Lung (tissue), 17 donors: ENCODE measurements at places on chromosomes 1 and 21.

- DNase-seq = no peak
Measured at GRCh38 chr1:30637183-30637980, 86.0 kb downstream of the MATN1 start.

DNA sequence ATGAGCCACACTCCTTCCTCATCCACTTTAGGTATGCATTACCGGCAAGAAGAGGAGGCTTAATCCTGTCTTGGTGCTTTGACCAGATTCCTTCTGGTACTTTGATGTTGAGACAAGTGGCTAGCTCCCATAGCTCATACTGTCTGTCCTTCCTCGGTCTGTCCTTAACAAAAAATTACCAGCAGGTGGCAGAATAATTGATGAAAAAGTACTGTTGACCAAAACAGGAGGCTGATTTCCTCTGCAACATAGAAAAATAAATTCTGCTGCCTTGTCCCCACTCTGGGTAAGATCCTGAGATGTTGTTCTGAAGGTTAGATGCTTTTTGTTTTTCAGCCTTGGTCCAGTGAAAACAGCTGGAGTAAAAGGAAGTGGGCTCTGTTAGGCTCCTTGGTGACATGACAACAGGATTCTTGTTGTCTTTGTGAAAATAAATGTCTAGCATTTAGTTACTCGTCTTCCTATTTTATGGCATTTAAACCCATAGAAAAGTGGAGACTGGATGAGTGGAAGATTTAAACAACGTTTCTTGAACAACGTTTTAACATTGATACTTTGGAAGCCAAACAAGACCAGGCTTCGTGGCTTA is 11.2 kb upstream of the HJV start:
- peak; percentile 67 for DNase-seq

GRCh38 chr21:44919913-44920693 is 596 bp downstream of the ITGB2 start:
- DNase-seq = no peak

GRCh38 chr1:20028726-20029125 is 41.3 kb upstream of the PLA2G5 start:
- DNase-seq = no peak

GRCh38 chr1:212481438-212481767 is 48.7 kb downstream of the NENF start:
- no peak for DNase-seq

GRCh38 chr1:226627924-226628611 is 79.5 kb downstream of the STUM start:
- no peak for DNase-seq

GRCh38 chr21:45041351-45041805 is 33.0 kb upstream of the ADARB1 start:
- DNase-seq = peak; percentile 88

- DNase-seq = peak; percentile 75
Measured at GRCh38 chr1:162732566-162733335, 57.8 kb upstream of the HSD17B7 start.

- no peak for DNase-seq
Measured at GRCh38 chr1:209265301-209265700, 318.2 kb upstream of the CAMK1G start.

DNA sequence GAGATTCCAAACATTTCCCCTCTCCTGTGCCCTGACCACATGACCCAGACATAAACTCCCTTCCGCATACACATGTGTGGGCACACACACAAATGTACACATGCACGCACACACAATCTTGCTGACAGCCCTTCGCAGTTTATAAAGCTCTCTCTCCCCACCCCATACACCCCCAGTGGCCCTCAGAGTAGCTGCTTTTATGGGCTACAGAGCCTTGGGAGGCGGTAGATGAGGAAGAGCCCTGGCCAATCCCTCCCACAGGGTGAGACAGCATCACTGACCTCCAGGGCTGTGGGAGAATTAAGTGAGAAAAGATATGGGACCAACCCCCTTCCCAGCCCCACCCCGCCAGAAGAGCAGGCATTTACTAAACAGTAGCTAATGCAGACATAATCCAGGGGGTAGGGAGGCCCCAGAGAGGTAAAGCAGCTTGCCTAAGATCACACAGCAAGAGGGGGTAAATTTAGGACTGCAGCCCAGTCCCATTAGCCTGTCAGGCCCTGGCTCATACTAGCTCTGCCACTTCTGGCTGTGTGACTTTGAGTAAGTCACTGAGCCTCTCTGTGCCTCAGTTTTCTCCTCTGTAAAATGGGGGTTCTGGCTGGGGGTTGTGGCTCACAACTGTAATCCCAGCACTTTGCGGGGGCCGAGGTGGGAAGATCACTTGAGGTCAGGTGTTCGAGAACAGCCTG is 5.1 kb downstream of the SDC3 start:
- DNase-seq = peak; percentile 42

DNA sequence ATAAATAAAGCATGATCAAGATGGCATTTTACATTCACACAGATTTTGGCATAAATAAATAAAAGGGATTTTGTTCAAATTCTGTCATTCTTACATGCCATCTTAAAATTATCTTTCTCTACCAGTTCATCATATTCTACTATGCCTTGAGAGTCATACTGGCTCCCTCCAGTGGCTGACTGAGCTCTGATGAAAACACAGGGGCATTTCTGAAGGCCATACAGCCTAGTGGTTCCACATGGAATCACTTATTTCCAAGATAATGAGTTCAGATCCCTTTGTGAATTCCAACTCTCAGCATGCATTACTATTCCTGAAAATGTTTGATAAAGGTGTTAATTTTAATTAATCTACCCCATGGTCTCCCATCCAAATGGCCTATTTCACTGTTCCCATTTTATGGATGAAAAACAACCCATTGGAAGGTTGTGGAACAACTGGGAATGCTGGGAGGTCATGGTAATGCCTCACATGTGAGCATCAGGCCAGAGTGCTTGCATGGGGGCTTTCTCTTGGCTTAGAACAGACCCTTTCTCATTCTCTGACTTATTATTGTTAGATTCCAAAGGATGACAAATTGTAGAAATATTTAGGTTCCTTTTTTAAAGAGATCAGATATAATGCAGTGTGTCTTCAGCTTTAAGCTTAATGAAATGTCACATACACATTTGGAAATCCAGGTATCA is 622.4 kb upstream of the PKN2 start:
- DNase-seq = peak; percentile 72

GRCh38 chr1:86520789-86521521 is 25.9 kb upstream of the CLCA4 start:
- no peak for DNase-seq

DNA sequence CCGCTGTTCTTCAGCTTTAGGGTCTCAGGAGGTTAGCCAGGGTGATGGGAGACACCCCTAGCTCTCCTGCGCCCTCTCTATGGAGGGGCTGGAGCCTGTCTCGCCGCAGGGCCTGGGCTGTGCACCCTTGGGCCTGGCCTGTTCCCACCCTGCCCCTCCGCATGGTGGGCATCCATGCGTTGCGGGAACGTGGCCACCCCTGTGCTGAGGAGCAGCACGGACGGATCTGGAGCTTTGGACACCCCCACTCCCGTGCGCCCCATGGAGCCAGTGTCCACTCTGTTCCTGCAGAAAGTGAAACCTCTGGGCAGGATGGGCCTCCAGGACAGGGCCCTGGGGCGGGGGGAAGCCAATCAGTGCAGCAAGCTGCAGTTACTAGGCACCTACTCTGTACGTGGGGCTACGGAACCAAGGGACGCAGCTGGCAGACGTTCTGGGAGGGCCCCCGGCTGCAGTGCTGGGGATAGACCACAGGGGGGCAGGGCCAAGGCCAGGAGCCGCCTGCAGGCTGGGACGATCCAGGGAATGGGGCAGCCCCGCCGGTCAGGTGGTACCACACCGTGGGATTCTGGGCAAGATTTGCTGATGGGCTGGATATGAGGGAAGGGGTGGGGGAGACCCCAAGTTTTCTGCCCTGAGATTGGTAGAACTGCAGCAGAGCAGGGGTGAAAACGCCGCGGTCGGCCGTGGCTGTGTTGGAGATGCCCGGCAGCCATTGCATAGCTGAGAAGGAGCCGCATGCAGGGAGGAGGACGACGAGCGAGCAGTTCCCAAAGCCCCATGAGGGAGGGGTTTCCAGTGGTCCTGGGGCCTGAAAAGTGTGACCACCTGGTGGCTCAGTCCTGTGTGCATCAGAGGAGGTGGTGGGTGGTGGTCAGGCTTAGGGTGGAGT is 43.3 kb downstream of the TP73 start:
- no peak for DNase-seq

DNA sequence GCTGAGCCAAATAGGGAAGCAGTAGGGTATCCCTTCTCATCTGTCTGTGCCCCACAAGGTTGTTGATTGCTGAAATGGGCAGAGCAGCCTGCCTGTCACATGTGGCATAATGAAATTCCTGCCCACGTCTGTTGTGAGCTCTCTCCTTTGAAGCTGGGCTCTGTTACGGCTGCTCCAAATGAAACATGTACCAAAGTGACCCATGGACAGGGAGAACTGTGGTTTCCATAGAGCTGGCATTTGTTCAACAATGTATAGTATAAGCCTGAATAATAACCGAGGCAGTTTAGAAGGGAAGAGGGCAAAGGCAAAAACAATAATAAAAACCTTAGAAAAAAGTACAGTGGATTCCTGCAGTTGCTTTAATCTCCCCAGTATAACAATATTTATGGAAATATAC is 149.7 kb downstream of the LYPLAL1 start:
- DNase-seq = no peak

- DNase-seq = peak; percentile 39
Measured at GRCh38 chr1:25022361-25023189, 92.5 kb upstream of the RUNX3 start.

GRCh38 chr1:112527266-112528010 is 18.7 kb downstream of the WNT2B start:
- no peak for DNase-seq

DNA sequence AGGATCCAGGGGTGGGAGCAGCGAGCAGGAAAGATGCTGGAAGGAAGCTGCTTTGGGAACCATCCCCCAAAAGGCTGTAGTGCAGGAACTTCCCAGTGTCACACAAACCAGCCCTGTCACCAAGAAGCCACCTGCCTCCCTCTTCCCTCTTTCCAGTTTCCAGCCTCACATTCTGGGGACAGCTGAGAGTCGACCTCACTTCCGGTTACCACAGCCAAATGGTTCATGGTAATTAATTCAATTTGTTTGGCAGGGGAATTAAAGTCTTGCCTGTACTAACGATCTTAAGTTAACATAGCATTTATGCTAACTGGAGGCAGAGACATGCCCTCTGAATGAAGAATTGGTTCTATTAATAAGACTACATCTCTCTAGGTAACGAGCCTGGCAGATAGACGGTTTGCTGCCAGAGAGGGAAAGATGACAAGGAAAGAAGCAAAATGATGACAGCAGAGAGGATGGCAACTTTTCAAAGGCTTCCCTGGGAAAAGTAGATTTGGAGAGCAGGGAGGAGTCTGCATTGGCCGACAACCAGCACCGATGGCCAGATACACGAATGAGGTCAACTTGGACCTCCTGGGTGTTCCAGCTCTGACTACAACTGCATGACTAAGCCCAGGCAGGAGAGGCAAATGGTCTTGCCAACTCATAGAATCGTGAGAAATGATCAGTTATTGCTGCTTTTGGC is 64.1 kb downstream of the TMCO4 start:
- DNase-seq = peak; percentile 11

- no peak for DNase-seq
Measured at GRCh38 chr1:2031546-2032540, 12.7 kb downstream of the GABRD start.

DNA sequence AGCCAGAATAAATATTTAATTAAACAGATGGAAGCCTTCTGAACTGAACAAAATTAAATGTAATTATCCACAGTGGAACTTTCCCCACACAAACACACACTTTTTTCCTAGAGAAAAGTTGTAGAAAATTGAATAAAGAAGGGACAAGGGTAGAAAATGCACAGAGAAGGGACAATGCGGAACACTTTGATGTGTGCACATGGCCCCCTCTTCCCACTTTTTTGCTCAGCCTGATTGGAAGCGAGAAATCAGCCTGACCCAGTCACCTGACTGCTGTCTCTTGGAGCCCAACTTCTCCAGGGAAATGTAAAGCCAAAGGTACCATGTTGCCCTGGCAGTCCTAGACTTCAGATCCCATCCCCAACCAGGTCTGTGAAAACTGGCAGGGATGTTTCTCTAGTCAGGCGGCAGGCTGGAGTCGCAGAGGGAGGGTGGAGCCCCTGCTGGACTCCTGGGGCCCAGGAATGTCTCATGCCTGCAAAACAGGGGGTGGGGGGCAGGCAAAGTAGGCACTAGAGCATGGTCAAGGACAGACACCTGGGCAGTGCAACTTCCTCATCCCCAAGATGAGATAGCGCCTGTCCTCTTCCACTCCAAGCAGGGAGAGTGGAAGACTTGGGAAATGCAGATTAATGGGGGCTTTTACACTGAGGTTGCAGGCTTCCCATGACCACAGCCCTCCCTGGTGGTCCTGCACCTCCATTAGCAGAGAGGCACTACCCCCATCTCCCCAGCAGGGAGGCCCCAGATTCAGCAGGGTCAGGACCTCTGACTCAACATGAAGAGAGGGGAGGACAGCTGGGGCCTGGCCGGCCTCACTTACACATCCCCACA is 2.8 kb downstream of the CERS2 start:
- DNase-seq = no peak

GRCh38 chr1:87370544-87370943 is 41.9 kb downstream of the LMO4 start:
- DNase-seq = peak; percentile 42

GRCh38 chr1:22789356-22789994 is 78.8 kb downstream of the EPHB2 start:
- DNase-seq = no peak

DNA sequence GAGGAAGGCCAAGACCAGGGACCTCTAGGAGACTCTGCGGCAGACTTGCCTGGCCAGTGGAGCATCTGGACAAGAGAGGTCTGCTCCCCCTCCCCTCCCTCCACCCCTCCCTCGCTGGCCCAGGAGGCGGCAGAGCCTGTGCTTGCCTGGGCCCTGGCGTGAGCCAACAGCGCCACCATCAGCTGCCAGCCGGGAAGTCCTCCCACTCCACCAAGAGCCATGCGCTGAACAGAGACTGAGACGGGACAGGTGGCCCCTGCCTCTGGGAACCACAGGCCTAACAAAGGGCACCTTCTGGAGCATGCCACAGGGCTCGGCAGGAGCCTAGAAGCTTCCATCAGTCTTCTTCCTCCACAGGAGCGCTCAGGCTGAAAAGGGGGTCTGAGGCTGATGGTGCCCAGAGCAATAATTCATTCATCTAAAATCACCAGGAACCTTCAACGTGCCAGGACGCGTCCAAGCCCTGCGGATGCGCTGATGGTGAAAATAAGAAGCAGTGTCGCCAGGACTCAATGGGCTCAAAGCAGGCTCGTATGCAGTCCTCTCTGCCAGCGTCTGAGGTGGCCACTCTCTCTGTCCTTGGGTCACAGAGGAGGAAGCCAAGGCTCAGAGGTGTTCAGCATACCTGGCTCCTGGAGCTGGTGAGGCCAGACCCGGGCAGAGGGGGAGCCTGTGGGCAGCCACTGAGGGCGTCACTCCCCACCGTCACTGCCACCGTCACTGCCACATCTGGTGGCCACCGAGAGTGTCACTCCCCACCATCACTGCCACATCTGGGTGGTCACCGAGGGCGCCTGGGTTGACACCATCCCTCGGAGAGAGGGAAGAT is 161.2 kb downstream of the NPHP4 start:
- DNase-seq = no peak

- no peak for DNase-seq
Measured at GRCh38 chr1:229948438-229948837, 118.6 kb upstream of the GALNT2 start.

GRCh38 chr1:101257500-101258325 is 20.9 kb downstream of the S1PR1 start:
- DNase-seq = no peak

- DNase-seq = no peak
Measured at GRCh38 chr1:164769486-164770130, 210.6 kb downstream of the PBX1 start.
